ENCODE measurements at places on chromosomes 7 and 10. TPM values are rescaled to one million over a fixed set of nuclear protein-coding genes. Genes with fewer than 3 reads are reported as not detected.

DNA sequence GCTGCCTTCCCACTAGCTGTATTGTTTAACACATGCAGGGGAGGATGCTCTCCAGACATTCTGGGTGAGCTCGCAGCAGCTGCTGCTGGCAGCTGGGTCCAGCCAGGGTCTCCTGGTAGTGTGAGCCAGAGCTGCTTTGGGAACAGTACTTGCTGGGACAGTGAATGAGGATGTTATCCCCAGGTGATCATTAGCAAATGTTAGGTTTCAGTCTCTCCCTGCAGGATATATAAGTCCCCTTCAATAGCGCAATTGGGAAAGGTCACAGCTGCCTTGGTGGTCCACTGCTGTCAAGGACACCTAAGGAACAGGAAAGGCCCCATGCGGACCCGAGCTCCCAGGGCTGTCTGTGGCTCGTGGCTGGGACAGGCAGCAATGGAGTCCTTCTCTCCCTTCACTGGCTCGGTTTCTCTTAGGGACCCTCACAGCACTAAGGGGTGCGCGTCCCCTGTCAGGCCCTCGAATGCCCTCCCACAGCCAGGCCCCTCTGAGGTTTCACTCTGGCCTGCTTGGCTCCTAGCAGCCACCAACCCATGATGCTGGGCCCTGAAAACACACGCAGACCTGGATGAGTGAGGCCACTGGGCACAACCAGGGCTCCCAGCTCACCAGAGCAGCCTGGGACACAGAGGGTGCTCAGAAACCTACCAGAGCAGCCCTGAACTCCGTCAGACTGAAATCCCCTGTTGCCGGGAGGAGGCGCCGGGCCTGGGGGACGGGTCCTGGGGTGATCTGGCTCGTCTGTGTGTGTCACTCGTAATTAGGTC is 173.0 kb upstream of the LANCL2 start:
- no peak for DNase-seq

GRCh38 chr7:2326951-2327350 is 12.7 kb upstream of the SNX8 start:
- no peak for DNase-seq

DNA sequence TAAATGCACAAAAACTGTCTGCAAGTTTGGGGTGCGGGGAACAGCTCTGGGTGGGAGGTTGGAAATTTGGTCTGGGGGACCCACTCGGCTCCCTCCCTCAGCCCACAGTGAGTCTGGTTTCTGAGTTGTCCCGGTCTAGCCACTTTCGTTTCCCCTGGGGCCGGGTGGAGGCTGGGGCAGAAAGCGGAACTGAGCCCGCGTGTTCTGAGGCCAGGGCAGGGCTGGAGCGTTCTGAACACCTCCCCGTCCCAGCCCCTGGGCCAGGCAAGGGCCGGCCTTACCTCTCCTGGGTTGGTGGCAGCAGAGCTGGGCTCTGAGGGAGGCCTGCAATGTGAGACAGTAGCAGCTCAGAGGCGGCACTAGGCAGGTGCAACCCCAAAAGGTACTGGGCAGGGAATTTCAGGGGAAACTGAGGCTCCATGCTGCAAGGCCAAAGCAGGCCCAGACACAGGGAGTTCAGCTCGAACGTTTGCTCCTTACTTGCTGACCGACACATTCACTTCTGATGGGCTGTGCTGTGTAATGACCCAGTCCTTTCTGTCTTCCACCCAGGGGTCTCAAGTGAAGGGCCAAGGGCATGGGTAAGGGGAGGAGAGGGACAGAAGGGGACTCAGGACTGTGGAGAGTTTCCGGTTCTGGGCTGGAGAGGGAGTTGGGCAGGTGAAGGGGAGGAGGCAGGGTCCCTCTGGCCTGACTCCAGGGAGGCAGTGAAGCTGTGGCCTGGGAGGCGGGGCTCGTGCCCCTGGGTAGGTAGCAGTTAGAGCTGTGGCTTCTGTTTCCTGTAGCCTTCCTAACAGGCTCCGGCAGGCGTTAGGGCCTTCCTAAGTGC is 3.0 kb downstream of the IRF5 start:
- peak; percentile 91 for DNase-seq

The SEMA3C gene
- total RNA-seq: 66.9 TPM

The CYP3A4 gene
- total RNA-seq: 3,180 TPM

The MYOZ1 gene
- total RNA-seq: not detected

DNA sequence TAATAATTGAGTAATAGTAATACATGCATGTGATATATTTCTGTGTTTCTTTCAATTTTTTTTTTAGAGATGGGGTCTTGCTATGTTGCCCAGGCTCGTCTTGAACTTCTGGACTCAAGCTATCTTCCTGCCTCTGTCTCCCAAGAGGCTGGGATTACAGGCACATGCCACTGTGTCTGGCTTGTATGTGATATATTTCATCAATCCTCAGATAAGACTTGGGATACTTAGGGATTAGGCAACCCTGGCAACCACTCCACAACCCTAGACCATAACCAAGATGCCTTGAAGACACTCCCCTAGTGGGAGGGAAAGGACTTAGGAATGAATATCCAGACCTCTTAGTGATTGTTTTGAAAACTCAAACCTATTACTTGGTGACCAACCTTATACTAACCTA is 154.8 kb downstream of the CCDC3 start:
- DNase-seq: no peak

The PGAM2 gene
- total RNA-seq: not detected

DNA sequence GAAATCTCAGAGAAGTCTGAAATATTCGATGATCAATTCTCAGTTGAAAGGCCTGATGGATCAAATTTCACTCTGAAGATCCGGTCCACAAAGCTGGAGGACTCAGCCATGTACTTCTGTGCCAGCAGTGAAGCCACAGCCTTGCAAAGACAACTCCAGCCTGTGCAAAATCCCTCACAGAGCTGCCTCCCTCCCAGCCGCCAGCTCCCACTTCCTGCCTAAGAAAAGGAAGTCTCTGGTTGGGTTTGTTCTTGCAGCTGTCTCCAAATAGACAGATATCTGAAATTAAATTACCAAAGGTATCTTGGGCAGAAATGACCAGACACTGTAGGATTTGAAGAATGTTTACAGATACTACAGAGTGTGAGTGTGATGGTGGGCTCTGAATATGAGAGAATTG is 43.4 kb upstream of the PRSS58 start:
- no peak for DNase-seq

GRCh38 chr10:1600861-1601260 is 136.5 kb downstream of the ADARB2 start:
- peak; percentile 22 for DNase-seq

- no peak for DNase-seq
Observed at GRCh38 chr7:100021297-100021696, 5.9 kb downstream of the ZKSCAN1 start.

The FAM241B gene
- not detected for total RNA-seq

DNA sequence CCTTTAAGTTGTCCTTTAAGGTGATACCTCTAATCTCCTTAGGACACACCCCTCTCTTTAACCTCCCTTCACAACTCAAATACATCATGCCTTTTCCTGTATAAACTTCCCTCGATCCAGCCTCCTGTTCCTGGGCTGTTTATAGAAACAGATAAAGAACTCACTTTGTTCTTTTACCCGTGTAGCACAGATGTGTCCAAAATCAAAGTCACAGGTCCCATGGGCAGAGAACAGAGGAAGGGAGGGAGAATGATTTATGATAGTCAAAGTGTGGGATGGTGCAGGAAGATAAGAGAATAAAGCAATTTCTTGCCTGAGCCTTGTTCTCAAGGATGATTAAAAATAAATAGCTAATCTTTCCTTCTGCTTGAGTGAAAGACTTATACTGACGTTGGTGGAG is 50.3 kb upstream of the CABCOCO1 start:
- DNase-seq: no peak

- no peak for DNase-seq
Observed at GRCh38 chr7:80869821-80870751, 48.8 kb downstream of the SEMA3C start.

The FKBP6 gene
- not detected for total RNA-seq

The NME8 gene
- total RNA-seq: not detected

GRCh38 chr7:55132890-55133551 is 114.2 kb downstream of the EGFR start:
- DNase-seq: peak; percentile 78

- DNase-seq: no peak
Observed at GRCh38 chr7:68622500-68622899, 975.8 kb upstream of the AUTS2 start.

The ACTL6B gene
- total RNA-seq: not detected

The LIPJ gene
- not detected for total RNA-seq

Data from Peyer's patch (tissue), 4 donors.